ENCODE measurements at places on chromosomes 5 and 9.

DNA sequence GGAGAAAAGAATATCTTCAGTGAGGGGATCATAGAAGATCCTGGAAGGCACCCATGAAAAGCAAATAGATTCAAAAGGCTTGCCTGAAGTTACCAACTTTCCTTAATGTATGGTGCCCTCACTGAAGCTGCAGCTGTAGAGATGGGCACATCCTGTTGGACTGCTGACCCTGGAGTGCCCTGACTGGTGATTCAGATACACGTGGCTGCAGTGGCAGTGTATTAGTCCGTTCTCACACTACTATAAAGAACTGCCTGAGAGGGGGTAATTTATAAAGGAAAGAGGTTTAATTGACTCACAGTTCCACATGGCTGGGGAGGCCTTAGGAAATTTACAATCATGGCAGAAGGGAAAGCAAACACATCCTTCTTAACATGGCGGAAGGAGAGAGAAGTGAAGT lies 80.3 kb downstream of the OSMR start:
- no peak overlapping the region for H3K4me3 ChIP-seq
- DNase-seq, result no peak
- peaks cover 42% of the 10 kb centered on the region for H3K27me3 ChIP-seq
- no peaks in the 10 kb centered on the region for H3K4me1 ChIP-seq
- no peak overlapping the region for H3K27ac ChIP-seq
- no peaks in the 10 kb centered on the region for H3K36me3 ChIP-seq

- H3K27ac ChIP-seq, result no peak overlapping the region
- no peak for DNase-seq
- no peaks in the 10 kb centered on the region for H3K36me3 ChIP-seq
- H3K4me1 ChIP-seq, result peaks cover 20% of the 10 kb centered on the region
- no peaks in the 10 kb centered on the region for H3K27me3 ChIP-seq
These were observed 96.7 kb downstream of the UGCG start for GRCh38 chr9:111993319-111993718.

DNA sequence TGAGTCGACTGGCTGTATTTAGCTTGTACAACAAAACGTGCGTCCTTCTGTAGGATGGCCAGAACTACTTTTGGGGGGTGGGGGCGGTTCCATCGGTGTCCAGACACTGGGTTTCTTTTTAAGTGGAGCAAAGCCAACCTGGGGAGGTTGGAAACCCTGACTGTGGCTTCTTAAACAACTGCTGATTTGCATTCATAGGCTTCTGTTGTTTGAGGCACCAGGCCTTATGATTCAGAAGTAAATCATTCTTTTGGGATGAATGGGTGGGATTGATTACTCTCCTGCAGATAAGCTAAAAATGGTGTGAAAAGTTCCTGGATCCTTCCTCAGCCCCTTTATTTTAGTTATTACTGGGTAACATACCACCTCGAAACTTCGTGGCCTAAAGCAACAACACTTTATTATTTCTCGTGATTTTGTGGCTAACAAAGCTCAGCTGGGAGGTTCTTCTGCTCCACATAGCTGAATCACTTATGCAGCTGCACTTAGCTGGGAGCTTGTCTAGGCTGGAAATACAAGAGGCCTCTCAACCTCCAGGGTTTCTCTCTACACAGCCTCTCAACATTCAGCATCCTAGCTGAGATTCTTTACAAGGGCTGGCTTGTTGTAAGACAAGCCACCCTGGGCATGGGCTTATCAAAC lies 12.2 kb upstream of the SMIM32 start:
- no peak overlapping the region for H3K27ac ChIP-seq
- no peak overlapping the region for H3K4me3 ChIP-seq
- no peaks in the 10 kb centered on the region for H3K4me1 ChIP-seq

DNA sequence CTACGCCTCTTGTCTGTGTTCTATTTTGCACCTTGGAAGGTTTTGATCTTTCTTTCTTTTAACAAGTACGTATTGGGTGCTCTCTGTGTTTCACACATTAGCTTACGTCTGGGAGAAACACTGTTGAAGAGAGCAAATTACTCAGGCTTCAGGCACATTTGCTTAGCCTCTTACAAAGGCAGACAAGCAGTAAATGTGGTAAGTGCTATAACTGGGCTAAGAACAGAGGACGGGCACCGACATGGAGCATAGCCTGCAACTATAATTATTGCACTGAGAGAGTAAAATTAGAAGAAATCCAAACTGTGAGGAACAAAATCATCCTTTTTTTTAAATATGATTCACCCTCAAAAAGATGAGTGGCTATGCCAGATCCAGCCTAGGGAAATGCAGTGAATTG lies 9.4 kb upstream of the PARP8 start:
- H3K36me3 ChIP-seq, result no peaks in the 10 kb centered on the region
- DNase-seq, result no peak
- no peaks in the 10 kb centered on the region for H3K27me3 ChIP-seq
- no peak overlapping the region for H3K4me3 ChIP-seq

DNA sequence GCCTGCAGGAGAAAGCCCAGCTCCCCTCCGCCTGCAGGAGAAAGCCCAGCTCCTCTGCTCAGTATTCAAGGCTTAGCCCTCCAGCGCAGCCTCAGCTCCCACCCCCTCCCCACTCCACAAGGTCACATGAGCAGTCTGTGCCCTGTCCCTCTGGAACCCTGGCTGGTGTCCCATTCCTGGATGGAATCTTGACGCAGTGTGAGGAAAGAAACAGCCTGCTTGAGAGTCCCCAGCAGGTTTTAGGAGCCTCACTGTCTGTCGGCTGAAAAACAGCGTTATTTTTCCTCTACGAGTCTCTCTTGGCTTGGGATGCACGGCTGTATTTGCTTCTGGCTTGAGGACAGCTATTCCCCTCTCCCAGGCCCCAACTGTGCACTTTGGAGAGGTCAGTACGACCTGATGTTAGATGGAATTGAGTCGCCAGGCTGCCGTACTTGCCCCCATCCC lies 210.1 kb upstream of the TRIM32 start:
- no peaks in the 10 kb centered on the region for H3K27me3 ChIP-seq
- DNase-seq, result no peak
- peaks cover 11% of the 10 kb centered on the region for H3K36me3 ChIP-seq
- no peaks in the 10 kb centered on the region for H3K4me1 ChIP-seq
- H3K27ac ChIP-seq, result no peak overlapping the region
- no peak overlapping the region for H3K4me3 ChIP-seq

GRCh38 chr5:172171118-172171517 lies 16.9 kb downstream of the STK10 start:
- H3K27me3 ChIP-seq, result no peaks in the 10 kb centered on the region
- peak overlapping the region; percentile 100 for H3K27ac ChIP-seq
- H3K36me3 ChIP-seq, result peaks cover 51% of the 10 kb centered on the region
- DNase-seq, result no peak

GRCh38 chr9:89743573-89744254 lies 138.9 kb downstream of the GADD45G start:
- H3K4me1 ChIP-seq, result peaks cover 92% of the 10 kb centered on the region
- peak overlapping the region; percentile 70 for H3K4me3 ChIP-seq
- peak; percentile 56 for DNase-seq
- peak overlapping the region; percentile 39 for H3K27ac ChIP-seq
- H3K27me3 ChIP-seq, result no peaks in the 10 kb centered on the region
- no peaks in the 10 kb centered on the region for H3K36me3 ChIP-seq

DNA sequence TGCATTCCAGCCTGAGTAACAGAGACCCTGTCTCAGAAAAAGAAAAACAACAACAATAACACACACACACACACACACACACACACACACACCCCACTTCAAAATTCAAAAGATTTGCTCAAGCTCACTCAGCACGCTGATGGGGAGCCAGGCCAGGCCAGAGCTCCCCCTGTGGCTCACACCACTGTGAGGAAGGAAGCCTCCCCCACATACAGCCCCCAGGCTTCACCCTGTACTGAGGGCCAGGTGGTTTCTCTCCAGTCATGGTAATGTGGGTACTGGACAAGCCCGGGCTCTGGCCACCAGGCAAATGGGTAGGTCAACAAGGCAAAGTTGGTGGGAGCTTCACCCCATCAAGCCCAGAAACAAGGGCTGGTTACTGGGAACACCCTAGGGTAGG lies 19.0 kb downstream of the ATOX1 start:
- peaks cover 8% of the 10 kb centered on the region for H3K36me3 ChIP-seq
- H3K4me3 ChIP-seq, result no peak overlapping the region
- no peaks in the 10 kb centered on the region for H3K27me3 ChIP-seq
- no peak for DNase-seq
- H3K4me1 ChIP-seq, result peaks cover 5% of the 10 kb centered on the region
- H3K27ac ChIP-seq, result no peak overlapping the region

DNA sequence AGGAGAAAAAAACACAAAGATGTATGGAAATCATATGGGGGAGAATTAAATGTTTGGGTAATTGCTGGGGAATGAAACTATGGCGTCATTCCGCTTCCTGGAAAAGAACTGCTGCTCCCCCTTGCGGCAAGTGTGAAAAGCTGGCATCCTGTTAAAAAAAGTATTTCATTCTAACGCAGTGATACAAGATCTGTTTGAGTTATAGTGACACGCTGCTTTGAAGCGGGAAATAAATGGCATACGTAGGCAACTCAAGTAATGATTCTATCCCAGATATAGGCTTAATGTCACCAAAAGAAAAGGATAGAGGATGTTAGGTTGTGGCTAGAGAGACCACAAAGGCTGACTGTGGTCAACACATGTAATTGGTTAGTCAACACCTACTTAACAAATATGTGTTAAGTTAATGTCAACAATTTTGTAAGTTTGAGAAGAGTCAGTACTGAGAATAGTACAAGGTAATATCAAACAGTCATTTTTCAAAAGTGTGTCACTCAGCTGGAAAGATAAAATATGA lies 70.2 kb upstream of the ALDH1A1 start:
- H3K4me1 ChIP-seq, result peaks cover 5% of the 10 kb centered on the region
- H3K36me3 ChIP-seq, result no peaks in the 10 kb centered on the region
- no peak overlapping the region for H3K27ac ChIP-seq
- DNase-seq, result peak; percentile 0
- no peak overlapping the region for H3K4me3 ChIP-seq
